CD4-positive, alpha-beta T cell treated with Interferon gamma for 1 hour (primary cell): ENCODE measurements at places on chromosomes 1 and 21.

- no peak for DNase-seq
Measured at GRCh38 chr1:38128926-38129453, 82.4 kb upstream of the POU3F1 start.

GRCh38 chr1:103267893-103268292, 159.6 kb upstream of the COL11A1 start:
- DNase-seq: no peak

DNA sequence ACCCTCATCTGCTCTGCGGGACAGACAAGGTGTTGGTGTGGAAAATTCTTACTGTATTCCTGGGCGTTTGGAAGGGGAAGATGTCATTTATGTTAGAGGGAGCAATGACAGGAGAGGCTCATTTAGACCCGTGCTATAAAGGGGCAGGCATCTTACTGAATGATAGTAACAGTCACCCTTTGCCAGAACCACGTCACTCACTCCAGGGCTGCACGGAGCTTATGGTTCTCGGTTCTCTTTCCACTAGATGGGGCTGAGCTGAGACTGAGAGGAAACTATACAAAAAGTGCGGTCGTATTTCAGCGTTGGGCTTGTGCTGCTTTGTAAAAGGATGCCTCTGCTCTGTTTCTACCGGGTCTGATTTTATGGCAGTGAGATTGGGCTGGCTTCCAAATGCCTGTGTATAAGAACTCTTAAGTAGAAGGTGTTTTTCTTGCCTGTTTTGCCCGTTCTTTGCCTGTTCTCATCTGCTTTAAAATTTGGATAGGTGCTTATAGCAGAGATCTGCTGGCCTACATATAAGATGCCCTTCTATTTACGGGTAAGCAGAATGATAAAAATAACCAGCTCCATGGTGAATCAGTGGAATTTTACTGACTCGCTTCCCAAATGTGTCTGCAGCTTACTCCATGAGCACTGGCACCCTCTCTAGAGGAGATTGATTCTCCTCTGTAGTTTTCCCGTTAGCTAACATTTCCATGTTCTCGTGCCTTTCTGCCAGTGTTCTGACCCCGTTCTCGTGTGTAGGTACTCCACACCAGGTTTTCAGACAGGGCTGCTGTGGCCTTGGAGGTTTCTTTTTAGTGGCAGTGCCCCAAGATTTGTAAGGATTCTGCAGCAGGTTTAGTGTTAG, 55.9 kb downstream of the MRPS6 start:
- DNase-seq: peak; percentile 35

- DNase-seq: peak; percentile 12
Measured at GRCh38 chr1:246907472-246907871, 24.3 kb downstream of the AHCTF1 start.

DNA sequence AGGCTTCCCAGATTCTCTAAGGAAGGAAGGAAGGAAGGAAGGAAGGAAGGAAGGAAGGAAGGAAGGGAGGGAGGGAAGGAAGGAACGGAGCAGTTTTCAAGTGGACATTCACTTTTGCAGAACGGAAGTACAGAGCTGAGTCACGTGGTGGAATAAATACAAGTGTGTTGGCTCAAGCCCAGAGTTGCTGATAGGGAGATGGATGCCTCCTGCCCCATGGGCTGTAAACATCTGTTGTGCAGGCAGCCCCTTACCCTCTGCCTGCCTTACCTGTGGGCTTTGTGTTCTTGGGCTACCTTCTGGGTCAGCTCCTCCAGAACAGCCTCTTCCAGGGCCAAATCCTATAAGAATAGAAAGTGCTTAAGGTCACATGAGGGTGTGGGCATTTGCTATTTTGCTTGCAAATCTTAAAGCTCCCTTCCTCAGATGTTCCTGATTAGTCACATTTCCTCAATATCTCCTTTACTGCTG, 121.7 kb downstream of the SMYD2 start:
- no peak for DNase-seq

DNA sequence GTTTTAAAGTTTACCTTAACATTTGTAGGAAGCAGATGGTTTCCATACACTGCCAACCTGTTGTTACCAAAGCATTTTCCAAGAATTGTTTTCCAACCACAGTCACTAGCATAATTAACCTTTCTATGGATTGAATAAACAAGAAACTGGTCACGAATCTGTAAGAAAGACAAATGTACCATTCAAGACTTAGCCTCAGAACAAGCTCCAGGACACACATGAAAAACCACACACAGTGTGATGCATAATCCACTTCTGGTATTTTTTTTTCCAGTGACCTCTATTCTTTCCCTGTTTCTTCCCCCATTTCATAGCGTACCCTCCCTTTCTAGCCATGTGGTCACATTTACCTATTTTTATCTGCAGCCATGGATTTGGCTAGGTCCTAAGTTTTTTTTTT, 29.6 kb upstream of the C1orf87 start:
- DNase-seq: no peak
